ENCODE measurements at places on chromosomes 4 and X. TPM values are rescaled to one million over a fixed set of nuclear protein-coding genes. Genes with fewer than 3 reads are reported as not detected.

GRCh38 chr4:162938738-162939485, 227.8 kb downstream of the NAF1 start:
- DNase-seq: no peak

DNA sequence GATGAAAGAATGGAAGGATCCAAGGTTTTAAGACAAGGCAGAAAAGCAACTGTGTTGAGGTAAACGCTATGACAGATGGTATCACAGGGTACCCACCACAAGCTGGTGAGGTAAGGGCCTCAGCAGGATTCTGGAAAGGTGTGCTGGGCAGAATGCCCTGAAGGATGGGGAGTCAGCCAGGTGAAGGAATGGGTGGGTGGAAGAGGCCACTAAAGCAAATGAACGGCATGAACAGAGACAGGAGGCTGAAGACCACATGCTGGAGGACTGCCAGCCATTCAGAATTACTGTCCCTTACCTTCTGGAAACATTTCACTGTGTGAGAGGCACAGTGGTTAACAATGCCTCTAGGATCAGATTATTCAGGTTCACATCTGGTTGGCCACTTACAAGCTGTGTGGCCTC, 23.6 kb downstream of the GPRIN3 start:
- DNase-seq: no peak

- DNase-seq: no peak
Observed at GRCh38 chr4:87843936-87844335, 11.2 kb downstream of the MEPE start.

DNA sequence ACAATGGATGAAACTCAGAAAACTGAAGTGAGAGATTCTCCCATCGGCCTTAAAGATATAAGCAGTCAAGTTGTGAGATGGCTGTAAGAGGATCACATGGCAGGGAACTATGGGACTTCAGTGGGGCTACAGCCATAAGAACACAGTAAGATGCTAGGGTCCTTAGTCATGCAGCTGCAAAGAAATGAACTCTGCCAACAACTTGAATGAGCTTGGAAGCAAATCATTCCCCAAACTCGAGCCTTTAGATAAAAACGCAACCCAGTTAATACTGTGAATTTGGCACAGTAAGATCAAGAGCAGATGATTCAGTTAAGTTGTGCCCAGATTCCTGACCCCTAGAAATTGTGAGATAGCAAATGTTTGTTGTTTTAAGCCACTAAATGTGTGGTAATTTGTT, 117.3 kb downstream of the FAM13A start:
- DNase-seq: no peak

DNA sequence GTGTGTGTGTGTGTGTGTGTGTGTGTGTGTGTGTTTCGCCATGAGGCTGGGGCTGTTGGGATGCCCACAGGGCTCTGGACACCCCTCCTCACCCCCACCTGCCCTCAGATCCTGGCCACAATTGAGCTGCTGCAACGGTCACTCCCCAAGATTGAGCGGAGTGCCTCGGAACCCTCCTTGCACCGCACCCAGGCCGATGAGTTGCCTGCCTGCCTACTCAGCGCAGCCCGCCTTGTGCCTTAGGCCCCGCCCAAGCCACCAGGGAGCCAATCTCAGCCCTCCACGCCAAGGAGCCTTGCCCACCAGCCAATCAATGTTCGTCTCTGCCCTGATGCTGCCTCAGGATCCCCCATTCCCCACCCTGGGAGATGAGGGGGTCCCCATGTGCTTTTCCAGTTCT, 10.2 kb downstream of the ARAF start:
- no peak for DNase-seq

DNA sequence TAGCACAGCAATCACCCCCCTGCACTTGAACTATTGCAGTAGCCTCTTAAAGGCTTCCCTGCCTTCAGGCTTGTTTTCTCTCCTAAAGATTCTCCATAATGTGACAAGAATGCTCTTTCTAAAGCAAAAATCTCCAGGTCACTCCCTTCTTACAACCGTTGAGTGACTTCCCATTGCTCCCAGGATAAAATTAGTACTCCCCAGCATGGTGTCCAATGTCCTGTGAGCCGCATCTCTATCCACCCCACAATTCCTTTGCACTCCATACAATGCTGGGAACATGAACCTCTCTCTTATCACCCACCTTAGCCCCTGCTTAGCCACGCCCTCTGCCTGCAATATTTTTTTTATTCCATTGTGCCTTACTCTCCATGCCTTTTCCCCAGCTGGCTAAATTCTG, 85.7 kb upstream of the SHISA3 start:
- DNase-seq: no peak

- no peak for DNase-seq
Observed at GRCh38 chrX:19670321-19670750, 155.0 kb upstream of the MAP3K15 start.

GRCh38 chr4:7419961-7420660, 14.6 kb downstream of the PSAPL1 start:
- DNase-seq: peak; percentile 27

GRCh38 chr4:26212528-26212927, 108.3 kb upstream of the RBPJ start:
- DNase-seq: no peak

DNA sequence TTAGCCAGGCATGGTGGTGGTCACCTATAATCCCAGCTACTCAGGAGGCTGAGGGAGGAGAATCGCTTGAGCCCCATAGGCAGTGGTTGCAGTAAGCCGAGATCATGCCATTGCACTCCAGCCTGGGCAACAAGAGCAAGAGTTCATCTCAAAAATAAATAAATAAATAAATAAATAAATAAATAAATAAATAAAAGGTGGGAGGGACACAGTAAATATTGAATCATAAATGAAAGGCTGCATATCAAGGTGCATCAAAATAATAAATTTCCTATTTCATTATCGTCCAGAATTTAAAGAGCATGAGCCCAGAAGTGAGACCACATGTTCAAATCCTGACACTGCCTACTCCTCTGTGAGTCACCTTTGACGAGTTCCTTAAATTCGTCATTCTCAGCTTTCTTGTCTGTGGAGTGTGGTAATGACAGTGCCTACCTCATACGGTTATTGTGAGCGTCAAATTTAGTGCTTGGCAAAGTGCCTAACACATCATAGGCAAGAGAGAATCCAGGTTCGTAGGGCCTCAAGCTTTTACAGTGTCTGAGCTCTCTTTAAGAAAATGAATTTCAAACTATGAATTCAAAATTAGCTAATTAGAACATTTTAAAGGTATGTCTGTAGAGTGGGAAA, 49.9 kb downstream of the IL15 start:
- DNase-seq: no peak

ASB9 gene
- polyA plus RNA-seq: 15.7 TPM

CT55 gene
- not detected for polyA plus RNA-seq

ZNF157 gene
- polyA plus RNA-seq: 0.17 TPM

FMR1NB gene
- not detected for polyA plus RNA-seq

TCEAL7 gene
- 7.7 TPM for polyA plus RNA-seq

IQSEC2 gene
- 56.2 TPM for polyA plus RNA-seq

HTR2C gene
- polyA plus RNA-seq: not detected

FATE1 gene
- 0.52 TPM for polyA plus RNA-seq

F9 gene
- polyA plus RNA-seq: not detected

SPRY1 gene
- polyA plus RNA-seq: 18.3 TPM

ETDB gene
- not detected for polyA plus RNA-seq
